ENCODE measurements at places on chromosomes 1 and 21.

- DNase-seq: peak; percentile 23
These were observed 41.2 kb upstream of the CFAP298 start for GRCh38 chr21:32653326-32653901.

- no peak for DNase-seq
These were observed 53.3 kb downstream of the TAS1R2 start for GRCh38 chr1:18805925-18806849.

DNA sequence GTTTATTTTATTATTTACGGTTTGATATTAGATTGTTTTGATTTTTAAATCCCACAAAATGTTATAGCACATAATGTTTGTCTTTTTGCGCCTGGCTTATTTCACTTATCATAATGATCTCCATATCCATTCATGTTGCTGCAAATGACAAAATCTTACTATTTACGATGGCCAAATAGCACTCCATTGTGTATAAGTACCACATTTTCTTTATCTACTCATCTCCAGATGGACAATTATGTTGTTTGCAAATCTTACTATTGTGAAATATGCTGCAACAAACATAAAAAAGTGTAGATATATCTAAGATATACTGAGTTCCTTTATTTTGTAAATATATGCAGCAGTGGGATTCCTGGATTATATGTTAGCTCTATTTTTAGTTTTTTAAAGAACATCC, 1568.3 kb downstream of the AMY1C start:
- no peak for DNase-seq

DNA sequence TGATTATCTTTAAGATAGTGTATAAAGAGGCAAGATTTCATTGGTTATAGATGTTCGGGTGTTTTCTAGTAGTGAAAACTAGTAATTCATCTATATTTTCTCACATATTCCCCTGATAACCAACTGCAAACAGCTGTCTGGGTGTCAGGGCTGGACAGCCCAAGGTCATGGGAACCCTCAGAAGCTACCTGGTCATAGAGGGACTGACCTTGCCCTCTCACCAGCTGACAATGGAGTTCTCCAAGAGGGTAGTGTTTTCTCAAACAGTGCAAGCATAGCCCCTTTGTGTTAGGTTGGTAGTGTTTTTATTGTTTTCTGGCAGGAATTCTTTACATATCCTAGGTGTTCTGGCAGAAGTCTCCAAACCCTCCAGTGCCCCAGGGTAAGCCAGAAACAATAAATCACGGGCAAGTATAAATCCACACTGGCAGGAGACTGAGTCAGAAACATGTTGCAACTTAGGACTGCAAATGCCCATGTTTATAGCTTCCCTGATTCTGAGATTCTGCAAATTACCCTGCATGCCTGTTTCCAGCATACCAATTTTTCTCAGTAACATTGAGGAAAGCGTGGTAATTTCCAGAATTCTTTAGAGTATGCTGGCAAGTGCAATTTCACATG, 82.8 kb upstream of the ATP1A1 start:
- DNase-seq: no peak

DNA sequence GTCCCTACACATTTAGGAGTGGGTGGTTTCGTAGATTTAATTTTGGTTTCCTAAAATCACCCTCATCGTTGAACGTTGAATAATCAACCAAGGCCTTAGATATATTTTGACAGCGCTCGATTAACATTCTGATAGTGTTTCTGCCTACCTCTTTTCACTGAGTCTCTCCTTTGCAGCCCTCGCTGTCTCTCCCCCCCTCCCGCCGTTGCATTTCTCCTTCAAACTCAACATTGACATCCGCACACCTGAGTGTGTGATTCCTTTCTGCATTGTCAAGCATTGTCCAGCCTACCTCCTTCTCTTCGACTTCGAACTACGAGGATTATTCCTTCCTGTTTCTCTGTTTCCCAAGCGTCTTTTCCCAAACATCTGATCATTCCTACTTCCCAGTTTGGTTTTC, 1.8 kb upstream of the ADAMTS1 start:
- no peak for DNase-seq

DNA sequence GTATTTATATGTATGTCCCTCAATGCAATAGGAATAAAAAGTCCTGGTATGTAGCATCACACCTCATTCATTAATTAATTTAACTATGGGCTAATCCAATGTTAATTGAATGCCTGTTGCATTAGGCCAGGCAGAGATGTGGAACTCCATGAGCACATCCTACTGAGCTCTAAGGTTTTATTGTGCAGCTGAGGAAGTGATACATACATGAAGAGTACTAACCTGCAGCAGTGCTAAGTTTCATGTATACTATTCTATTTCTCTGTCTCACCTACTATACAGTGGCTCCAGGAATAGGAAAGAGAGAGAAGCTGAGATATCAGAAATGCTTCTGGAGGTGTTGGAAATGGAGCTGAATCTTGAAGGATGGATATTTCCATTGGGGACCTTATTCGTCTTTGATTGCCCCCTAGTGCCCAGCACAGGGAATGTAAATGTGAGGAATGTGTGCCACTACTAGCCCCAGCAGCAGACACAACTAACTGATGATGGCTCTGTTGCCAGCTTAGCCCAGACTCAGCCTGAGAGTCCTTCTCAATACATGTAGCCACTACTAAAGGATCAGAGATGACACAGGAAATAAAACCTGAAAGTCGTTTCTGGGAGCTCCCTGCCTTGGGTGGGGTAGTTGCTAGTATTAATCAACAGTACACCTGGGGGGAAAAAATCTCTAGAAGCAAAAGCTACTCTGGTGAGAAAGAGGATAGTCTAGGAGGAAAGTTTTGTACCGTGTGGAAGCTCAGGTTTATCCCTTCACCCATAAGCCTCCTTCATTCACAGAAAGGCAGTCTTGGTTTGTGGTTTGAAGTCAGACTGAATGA, 173.3 kb upstream of the FOXD3 start:
- peak; percentile 64 for DNase-seq

DNA sequence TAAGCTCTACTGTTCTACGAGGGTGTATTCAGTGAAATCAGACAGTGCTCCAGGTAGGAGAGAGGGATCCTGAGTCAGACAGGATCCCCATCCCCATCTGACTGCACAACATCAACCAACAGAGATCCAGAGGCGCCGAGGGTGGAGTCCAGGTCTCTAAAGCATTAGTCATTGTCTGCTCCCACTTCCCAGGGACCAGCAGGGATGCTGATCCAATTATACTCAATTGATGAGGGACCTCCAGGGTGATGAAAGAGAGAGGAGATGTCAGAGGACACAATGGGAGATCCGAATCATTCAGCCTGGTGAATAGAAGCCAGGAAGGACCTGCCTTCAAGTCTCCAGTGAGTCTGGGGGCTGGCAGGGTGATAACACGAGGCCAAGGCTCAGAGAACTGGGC, 39.5 kb upstream of the STMN1 start:
- no peak for DNase-seq

GRCh38 chr1:30146448-30146847, 576.9 kb downstream of the MATN1 start:
- DNase-seq: no peak

DNA sequence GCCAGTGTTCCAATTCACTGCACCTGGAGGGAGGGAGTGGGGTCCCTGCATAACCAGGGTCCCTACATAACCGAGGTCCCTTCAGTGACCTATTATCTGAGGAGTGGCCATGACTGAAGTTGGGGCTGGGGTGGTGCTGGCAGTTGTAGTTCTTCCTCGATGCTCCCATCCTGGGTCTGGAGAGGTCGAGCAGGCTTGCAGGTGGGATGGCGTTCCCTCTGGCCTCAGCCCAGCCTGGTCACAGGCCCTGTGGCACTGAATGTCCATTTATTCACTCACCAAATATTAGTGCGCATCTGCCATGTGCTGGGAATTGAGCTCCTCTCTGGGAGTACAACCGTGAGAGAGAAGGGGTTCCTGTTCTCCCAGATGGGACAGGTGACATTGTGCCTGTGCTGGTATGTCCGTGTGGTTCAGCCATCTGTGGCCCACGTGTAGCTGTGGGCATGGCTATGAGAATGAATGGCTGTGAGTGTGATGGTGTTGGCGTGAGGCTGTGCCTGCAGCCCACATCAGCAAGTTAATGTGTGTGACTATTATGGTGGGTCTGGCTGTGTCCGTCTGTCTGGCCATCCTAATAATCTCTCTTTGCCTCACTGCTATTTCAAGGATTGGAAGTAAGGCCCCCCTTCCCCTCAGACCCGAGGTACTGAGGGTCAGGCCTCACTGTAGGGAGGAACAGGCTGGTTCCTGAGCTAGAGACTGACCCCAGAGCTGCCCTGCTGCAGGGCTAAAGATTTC, 3.9 kb upstream of the SLC6A9 start:
- no peak for DNase-seq

GRCh38 chr1:86507935-86508582, 38.8 kb upstream of the CLCA4 start:
- no peak for DNase-seq

- DNase-seq: no peak
These were observed 26.6 kb downstream of the ABCG1 start for GRCh38 chr21:42245331-42246193.

- DNase-seq: no peak
These were observed 5.0 kb upstream of the FCAMR start for GRCh38 chr1:206975306-206975705.

- no peak for DNase-seq
These were observed 9.1 kb upstream of the MTF1 start for GRCh38 chr1:37868466-37868865.

DNA sequence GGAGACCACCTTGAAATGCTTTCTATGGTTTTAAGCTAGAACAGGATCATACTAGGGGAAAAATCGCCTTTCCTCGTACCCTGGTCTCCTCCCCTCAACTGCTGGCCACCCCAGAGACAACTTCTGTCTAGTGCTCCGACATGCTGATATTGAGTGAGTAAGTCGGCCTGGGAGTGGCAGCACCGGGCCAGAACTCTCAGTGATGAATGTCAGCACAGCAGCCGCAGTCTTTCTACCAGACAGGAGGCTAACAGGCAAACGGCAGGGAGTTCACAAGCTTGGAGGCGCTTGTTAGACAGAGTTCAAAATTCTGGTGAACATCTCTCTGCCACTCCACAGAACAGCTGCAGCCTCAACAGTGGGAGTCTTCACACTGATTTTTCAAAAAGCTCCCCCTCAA, 716.9 kb downstream of the ADGRL2 start:
- DNase-seq: no peak

- DNase-seq: no peak
These were observed 132.9 kb downstream of the SLC30A10 start for GRCh38 chr1:219795363-219795917.

DNA sequence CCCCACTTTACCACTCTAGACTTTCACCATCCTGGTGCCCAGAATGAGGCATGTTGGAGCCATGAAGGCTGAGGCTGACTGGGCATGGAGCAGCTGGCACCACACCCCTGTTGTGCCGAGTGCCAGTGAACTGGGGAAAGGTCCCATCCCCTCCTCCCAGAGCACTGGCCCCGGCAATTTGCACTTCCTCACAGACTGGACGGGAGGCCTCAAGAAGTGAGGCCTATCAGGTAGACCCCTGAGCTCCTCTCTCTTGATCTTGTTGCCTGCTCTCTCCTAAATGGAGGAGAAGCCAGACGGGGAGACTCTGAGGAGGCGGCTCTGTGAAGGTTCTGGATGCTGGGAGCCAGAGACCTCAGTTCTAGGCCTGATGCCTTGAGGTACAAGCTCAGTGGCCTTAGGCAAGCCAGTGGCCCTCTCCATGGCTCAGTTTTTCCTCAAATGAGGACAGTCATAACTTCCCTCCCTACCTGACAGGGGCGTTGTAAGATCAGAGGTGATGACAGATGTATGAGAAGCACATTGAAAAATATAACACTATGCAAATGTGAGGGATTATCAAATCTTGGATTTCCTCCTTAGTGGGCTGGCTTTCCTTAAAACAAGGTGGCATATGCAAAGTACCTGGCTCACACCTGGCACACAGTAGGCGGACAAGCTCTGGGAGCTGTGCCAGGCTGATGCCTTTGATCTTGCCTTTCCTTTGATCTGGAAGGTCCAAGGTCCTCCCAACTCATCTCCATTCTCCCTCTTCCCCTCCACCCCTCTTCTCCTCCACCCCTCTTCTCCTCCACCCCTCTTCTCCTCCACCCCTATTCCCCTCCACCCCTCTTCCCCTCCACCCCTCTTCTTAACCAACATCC, 6.7 kb downstream of the GRHL3 start:
- DNase-seq: no peak

GRCh38 chr1:12152113-12152891, 14.5 kb upstream of the TNFRSF1B start:
- no peak for DNase-seq

DNA sequence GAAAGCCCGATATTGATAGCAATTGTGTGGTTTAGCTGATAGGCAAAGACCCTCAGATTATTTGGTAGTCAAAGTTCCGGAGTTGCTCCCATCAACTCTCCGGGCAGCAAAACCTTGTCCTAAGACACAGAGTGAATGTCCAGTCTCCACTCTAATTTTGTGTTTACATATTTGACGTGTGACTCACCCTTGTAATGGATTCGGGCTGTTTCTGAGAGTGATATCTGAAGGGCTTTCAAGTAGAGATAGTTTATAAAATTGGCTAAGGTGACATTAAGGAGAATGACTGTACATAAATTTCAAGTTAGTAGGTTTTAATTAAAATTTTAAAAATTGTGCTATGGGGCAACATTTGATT, 154.2 kb downstream of the CNIH3 start:
- DNase-seq: no peak

- DNase-seq: no peak
These were observed 93.8 kb downstream of the MTR start for GRCh38 chr1:236888903-236889302.

DNA sequence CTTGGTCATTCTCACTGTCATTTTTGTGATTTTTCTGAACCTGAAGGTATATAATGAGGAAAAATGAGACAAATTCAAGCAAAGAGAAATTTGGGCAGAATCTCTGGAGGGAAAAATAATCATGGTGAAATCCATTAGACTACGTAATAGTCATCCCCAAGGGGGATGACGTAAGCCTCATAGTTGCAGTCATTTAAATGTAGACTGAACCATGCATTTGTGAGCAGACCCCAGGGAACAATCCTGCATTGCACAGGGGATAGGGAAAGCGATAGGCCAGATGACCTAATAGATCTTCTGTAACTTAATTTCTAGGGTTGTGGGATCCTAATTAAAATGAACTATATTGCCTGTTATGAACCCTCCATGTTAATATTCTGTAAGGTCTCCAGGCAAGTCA, 167.4 kb upstream of the C1orf21 start:
- no peak for DNase-seq

DNA sequence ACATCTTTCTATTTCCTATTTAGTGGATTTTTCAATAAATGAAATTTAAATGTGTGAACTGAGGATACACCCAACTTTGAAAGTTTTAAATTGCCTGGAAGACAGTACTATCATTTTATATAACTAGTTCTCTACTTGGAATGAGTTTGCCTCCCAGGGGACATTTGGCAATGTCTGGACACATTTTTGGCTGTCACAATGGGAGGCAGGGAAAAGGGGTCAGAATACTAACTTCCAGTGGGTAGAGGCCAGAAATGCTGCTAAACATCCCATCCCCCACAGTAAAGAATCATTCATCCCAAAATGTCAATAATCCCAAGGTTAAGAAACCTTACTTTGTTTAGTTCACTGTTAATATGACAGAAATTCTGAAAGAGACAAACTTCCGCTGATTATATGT, 13.2 kb upstream of the NRAS start:
- no peak for DNase-seq

GRCh38 chr1:244989813-244990212, 125.5 kb upstream of the HNRNPU start:
- DNase-seq: no peak

- no peak for DNase-seq
These were observed 16.5 kb downstream of the ZNF697 start for GRCh38 chr1:119631433-119632102.
